Lower lobe of right lung (tissue), 2 donors: ENCODE measurements at places on chromosomes 2 and 18. TPM values are rescaled to one million over a fixed set of nuclear protein-coding genes. Genes with fewer than 3 reads are reported as not detected.

GRCh38 chr2:19070886-19071285 is 287.5 kb downstream of the OSR1 start:
- H3K27ac ChIP-seq, result no peak overlapping the region
- DNase-seq, result no peak
- H3K4me1 ChIP-seq, result no peaks in the 10 kb centered on the region
- no peak overlapping the region for H3K4me3 ChIP-seq
- H3K36me3 ChIP-seq, result no peaks in the 10 kb centered on the region

DNA sequence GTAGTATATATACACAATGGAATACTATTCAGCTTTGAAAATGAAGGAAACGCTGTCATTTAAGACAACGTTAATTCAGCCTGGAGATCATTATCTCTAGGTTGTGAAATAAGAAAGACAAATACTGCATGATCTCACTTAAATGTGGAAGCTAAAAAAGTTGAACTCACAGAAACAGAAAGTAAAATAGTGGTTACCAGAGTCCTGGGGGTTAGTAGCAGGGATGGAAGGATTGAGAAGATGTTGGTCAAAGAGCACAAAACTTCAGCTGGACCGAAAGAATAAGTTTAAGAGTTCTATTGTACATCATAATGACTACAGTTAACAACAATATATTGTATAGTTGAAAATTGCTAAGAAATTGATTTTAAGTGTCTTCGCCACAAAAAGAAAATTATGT is 670.3 kb downstream of the NR4A2 start:
- no peak for DNase-seq
- no peaks in the 10 kb centered on the region for H3K36me3 ChIP-seq
- no peak overlapping the region for H3K4me3 ChIP-seq
- no peaks in the 10 kb centered on the region for H3K4me1 ChIP-seq
- no peak overlapping the region for H3K27ac ChIP-seq

GRCh38 chr2:161123531-161124030 is 36.6 kb upstream of the TANK start:
- no peak for DNase-seq
- no peaks in the 10 kb centered on the region for H3K27me3 ChIP-seq
- peak overlapping the region; percentile 3 for H3K27ac ChIP-seq
- H3K4me3 ChIP-seq, result no peak overlapping the region

GRCh38 chr18:48771641-48772375 is 179.0 kb downstream of the SMAD7 start:
- no peak overlapping the region for H3K4me3 ChIP-seq
- no peaks in the 10 kb centered on the region for H3K27me3 ChIP-seq
- peaks cover 5% of the 10 kb centered on the region for H3K4me1 ChIP-seq
- H3K27ac ChIP-seq, result peak overlapping the region; percentile 31
- DNase-seq, result peak; percentile 47
- peaks cover 4% of the 10 kb centered on the region for H3K36me3 ChIP-seq

C1GALT1C1L gene
- total RNA-seq, result 0.44 TPM

DNA sequence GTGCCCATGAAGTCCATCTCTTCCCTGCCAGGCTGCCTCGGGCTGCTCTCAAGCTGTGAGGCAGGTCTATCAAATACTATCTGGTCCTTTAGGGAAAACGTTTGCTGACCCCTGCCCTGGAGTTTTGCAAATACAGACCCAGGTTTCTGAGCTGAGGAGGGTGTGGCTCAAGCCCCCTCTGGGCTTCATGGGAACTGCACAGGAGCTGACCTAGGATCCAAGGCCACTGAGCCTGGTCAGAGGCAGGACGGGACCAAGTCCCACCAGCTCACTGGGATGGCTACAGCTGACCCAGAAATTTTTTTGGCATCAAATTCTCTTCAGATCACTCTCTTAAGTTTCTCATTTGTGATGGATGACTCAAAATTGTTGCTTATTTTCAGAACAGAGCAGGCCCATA is 14.1 kb downstream of the ZNF516 start:
- no peaks in the 10 kb centered on the region for H3K36me3 ChIP-seq
- peaks cover 22% of the 10 kb centered on the region for H3K4me1 ChIP-seq
- no peak for DNase-seq
- H3K27me3 ChIP-seq, result no peaks in the 10 kb centered on the region
- no peak overlapping the region for H3K4me3 ChIP-seq

FOXI3 gene
- not detected for total RNA-seq

GRCh38 chr2:32738939-32739338 is 111.1 kb downstream of the TTC27 start:
- peaks cover 23% of the 10 kb centered on the region for H3K36me3 ChIP-seq
- no peak for DNase-seq
- no peak overlapping the region for H3K27ac ChIP-seq
- H3K4me3 ChIP-seq, result no peak overlapping the region
- no peaks in the 10 kb centered on the region for H3K27me3 ChIP-seq
- no peaks in the 10 kb centered on the region for H3K4me1 ChIP-seq

CHN1 gene
- 16.8 TPM for total RNA-seq

RGPD3 gene
- total RNA-seq, result 0.21 TPM

GRCh38 chr2:160425434-160426151 is 68.0 kb downstream of the RBMS1 start:
- peaks cover 40% of the 10 kb centered on the region for H3K4me1 ChIP-seq
- no peak for DNase-seq
- H3K27ac ChIP-seq, result peak overlapping the region; percentile 57
- no peak overlapping the region for H3K4me3 ChIP-seq
- no peaks in the 10 kb centered on the region for H3K27me3 ChIP-seq

CNRIP1 gene
- 20.8 TPM for total RNA-seq

DNA sequence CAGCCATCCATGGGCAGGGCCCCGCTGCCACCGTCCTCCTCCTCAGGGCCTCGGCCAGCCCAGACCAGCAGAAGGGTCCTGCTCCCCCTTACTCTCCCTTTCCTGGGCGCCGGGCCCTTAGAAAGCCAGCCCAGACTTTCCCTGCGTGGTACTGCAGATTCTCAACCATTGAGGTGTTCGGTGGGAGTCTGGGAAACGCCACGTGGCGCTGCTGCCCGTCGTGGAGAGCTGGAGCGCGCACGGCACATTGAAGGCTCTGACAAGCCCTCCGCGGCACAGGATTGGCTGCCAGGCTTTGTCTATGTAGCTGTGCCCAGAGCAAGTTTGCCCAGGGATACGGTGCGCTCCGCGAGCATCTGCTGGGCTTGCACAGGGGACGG is 10.4 kb upstream of the KLHL30 start:
- no peak overlapping the region for H3K4me3 ChIP-seq
- H3K36me3 ChIP-seq, result no peaks in the 10 kb centered on the region
- no peaks in the 10 kb centered on the region for H3K4me1 ChIP-seq
- peak; percentile 37 for DNase-seq
- no peaks in the 10 kb centered on the region for H3K27me3 ChIP-seq

DNA sequence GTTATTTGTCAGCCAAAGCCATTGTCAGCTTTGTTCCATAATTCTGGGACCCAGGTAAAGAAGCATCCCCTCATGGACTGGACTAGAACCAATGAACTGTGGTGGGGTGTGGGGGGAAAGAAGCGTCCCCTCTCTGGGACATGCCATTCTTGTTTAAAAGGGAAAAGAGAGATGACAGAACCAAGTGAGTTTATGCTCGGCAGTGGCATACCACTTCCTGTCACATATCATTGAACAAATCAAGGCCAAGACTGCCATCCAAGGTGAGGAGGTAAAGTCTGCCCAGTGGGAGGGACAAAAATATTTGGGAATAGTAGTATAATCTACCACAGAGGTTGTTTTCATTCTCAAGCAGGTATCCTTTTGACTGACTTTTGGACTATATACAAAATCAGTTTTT is 4.7 kb upstream of the GLS start:
- peaks cover 14% of the 10 kb centered on the region for H3K4me1 ChIP-seq
- no peak for DNase-seq
- no peak overlapping the region for H3K27ac ChIP-seq
- H3K4me3 ChIP-seq, result no peak overlapping the region
- H3K27me3 ChIP-seq, result no peaks in the 10 kb centered on the region
- no peaks in the 10 kb centered on the region for H3K36me3 ChIP-seq

UPP2 gene
- not detected for total RNA-seq

DNA sequence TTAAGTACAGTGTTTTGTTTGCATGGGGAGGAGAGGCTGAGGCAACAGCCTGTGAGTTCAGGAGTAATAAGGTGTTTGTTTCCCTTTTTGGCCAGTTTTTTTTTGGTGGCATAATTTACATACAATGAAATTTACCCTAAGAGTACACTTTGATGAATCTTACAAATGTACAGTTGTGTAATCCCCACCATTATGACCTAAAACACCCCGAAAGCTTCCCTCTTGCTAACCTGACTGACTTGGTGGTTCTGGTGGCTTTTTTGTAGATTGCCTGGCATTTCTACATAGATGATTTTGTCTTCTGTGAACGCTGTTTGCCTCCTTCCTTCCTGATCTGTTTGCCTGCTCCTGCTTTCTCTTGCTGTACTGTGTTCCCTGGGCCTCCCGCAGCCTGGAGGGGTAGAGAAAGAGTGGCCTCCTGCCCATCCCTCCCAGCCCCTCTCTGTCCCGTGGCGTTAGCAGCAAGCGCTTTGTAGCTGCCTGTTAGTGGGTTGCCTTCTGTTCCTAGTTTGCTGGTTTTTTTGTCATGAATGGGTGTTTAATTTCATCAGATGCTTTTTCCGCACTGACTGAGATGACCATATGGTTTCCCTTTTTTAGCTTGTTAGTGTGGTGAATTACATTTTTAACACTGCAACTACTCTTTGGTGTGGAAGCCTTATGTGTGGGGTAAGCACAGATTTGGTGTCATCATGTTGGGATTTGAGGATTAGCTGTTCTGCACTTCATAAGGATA is 32.1 kb downstream of the ASAP2 start:
- H3K4me1 ChIP-seq, result peaks cover 75% of the 10 kb centered on the region
- no peaks in the 10 kb centered on the region for H3K36me3 ChIP-seq
- no peak overlapping the region for H3K27ac ChIP-seq
- no peak for DNase-seq
- no peaks in the 10 kb centered on the region for H3K27me3 ChIP-seq

- no peaks in the 10 kb centered on the region for H3K4me1 ChIP-seq
- H3K36me3 ChIP-seq, result no peaks in the 10 kb centered on the region
- no peak overlapping the region for H3K4me3 ChIP-seq
- no peak overlapping the region for H3K27ac ChIP-seq
Measured at GRCh38 chr2:2689306-2689705, 358.2 kb upstream of the MYT1L start.

- no peaks in the 10 kb centered on the region for H3K27me3 ChIP-seq
- DNase-seq, result no peak
- H3K27ac ChIP-seq, result no peak overlapping the region
- no peaks in the 10 kb centered on the region for H3K4me1 ChIP-seq
- no peaks in the 10 kb centered on the region for H3K36me3 ChIP-seq
Measured at GRCh38 chr18:26963292-26963691, 97.8 kb upstream of the AQP4 start.

DNA sequence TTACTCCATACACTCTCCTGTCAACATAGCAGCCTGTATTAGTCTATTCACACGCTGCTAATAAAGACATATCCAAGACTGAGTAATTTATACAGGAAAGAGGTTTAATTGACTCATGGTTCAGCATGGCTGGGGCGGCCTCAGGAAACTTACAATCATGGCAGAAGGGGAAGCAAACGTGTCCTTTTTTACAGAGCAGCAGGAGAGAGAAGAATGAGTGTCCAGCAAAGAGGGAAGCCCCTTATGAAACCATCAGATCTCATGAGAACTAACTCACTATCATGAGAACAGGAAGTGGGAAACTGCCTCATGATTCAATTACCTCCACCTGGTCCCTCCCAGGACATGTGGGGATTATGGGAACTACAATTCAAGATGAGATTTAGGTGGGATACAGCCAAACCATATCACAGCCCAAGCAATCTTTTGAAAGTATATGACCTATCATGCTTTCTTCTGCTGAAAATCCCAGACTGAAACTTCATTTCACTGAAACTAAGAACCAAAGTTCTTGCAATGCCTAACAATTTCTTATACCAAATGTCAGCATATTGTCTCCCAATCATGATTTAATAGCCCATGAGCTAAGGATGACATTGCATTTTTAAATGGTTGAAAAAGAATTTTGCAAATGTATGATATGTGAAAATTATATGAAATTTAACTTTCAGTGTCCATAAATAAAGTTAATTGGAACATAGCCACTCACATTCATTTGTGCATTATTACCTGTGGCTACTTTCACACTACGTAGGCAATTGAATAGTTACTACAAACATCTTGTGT is 686.8 kb upstream of the ZEB2 start:
- DNase-seq, result no peak
- H3K27me3 ChIP-seq, result no peaks in the 10 kb centered on the region
- no peaks in the 10 kb centered on the region for H3K36me3 ChIP-seq
- no peak overlapping the region for H3K4me3 ChIP-seq
- no peaks in the 10 kb centered on the region for H3K4me1 ChIP-seq

GRCh38 chr2:27737676-27738348 is 33.7 kb upstream of the MRPL33 start:
- peaks cover 30% of the 10 kb centered on the region for H3K4me1 ChIP-seq
- no peak overlapping the region for H3K4me3 ChIP-seq
- H3K27ac ChIP-seq, result peak overlapping the region; percentile 85
- H3K27me3 ChIP-seq, result no peaks in the 10 kb centered on the region

- peak overlapping the region; percentile 61 for H3K4me3 ChIP-seq
- H3K27me3 ChIP-seq, result no peaks in the 10 kb centered on the region
- peaks cover 12% of the 10 kb centered on the region for H3K4me1 ChIP-seq
- peak overlapping the region; percentile 46 for H3K27ac ChIP-seq
- DNase-seq, result peak; percentile 80
- H3K36me3 ChIP-seq, result no peaks in the 10 kb centered on the region
Measured at GRCh38 chr2:241218131-241219029, 29.9 kb downstream of the ANO7 start.

DNA sequence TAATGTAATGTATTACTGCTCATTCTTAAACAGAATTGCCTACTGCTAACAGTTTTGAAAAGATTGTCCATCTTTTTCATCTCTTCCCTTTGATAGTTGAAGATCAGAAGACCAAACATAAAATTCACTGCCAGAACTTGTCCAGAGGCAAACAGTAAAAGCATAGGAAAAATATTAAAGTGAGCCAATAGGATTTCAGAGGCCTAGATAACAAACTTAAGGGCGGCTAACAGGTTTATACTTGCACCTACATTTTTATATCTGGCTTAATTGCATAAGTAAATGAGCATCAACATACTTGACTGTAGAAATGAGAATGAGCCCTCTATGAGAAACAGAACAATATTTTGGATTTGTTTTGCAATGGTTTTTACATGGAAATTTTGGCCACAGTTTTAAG is 30.3 kb downstream of the ZC3H15 start:
- H3K36me3 ChIP-seq, result peaks cover 40% of the 10 kb centered on the region
- no peak overlapping the region for H3K4me3 ChIP-seq
- H3K27ac ChIP-seq, result no peak overlapping the region
- no peaks in the 10 kb centered on the region for H3K4me1 ChIP-seq
- no peak for DNase-seq
- H3K27me3 ChIP-seq, result no peaks in the 10 kb centered on the region

GRCh38 chr2:25343187-25343825 is 1.6 kb upstream of the DNMT3A start:
- no peaks in the 10 kb centered on the region for H3K36me3 ChIP-seq
- H3K27me3 ChIP-seq, result no peaks in the 10 kb centered on the region
- no peak for DNase-seq
- peaks cover 27% of the 10 kb centered on the region for H3K4me1 ChIP-seq
- H3K27ac ChIP-seq, result no peak overlapping the region

- no peaks in the 10 kb centered on the region for H3K27me3 ChIP-seq
- H3K27ac ChIP-seq, result no peak overlapping the region
- H3K4me1 ChIP-seq, result no peaks in the 10 kb centered on the region
- peaks cover 92% of the 10 kb centered on the region for H3K36me3 ChIP-seq
Measured at GRCh38 chr2:134954065-134954464, 35.4 kb downstream of the CCNT2 start.

LCT gene
- not detected for total RNA-seq

ANKRD30B gene
- not detected for total RNA-seq
